ENCODE measurements at places on chromosomes 12 and 14. TPM values are rescaled to one million over a fixed set of nuclear protein-coding genes. Genes with fewer than 3 reads are reported as not detected.

- no peak for DNase-seq
Observed at GRCh38 chr14:94172545-94172944, 1.6 kb upstream of the PPP4R4 start.

GRCh38 chr12:2290091-2290490 is 237.3 kb downstream of the CACNA1C start:
- peak; percentile 78 for DNase-seq

GRCh38 chr14:56351861-56352260 is 227.7 kb upstream of the TMEM260 start:
- DNase-seq, result no peak

GRCh38 chr12:24595652-24596235 is 353.2 kb downstream of the BCAT1 start:
- no peak for DNase-seq

DNA sequence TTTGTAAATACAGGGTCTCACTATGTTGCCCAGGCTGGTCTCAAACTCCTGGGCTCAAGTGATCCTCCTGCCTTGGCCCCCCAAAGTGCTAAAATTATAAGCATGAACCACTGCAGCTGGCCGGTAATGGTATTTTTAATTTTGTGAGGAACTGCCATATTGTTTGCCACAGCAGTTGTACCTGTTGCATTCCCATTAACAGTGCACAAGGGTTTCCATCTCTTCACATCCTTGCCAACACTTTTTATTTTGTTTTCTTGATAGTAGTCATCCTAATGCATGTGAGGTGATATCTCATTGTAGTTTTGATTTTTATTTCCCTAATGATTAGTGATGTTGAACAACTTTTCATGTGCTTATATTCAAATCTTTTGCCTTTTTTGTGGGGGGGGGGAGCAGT is 13.5 kb downstream of the OR5AU1 start:
- DNase-seq, result no peak

GRCh38 chr12:64010069-64010686 is 165.7 kb downstream of the SRGAP1 start:
- no peak for DNase-seq

DNA sequence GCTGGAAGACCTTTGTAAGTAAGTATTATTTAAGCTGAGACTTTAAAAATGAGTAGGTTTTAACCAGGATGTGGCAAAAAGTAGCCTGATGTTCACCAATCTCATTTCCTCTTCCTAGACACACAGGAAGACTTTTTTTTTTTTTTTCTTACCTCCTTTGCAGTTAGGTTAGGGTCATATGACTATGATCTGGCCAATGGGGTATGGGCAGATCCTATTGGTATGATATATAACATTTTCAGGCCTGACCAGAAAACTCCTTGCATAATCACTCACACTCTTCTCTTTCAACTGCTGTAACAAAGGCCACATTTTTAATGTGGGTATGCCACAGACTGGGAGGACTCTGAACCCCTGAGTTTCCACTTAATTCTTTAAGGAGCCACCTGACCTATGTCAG is 2.7 kb upstream of the RPS6KA5 start:
- DNase-seq, result no peak

- DNase-seq, result peak; percentile 27
Observed at GRCh38 chr12:127280393-127281275, 986.3 kb upstream of the TMEM132C start.

- DNase-seq, result no peak
Observed at GRCh38 chr14:69931960-69932359, 52.7 kb downstream of the SMOC1 start.

DNA sequence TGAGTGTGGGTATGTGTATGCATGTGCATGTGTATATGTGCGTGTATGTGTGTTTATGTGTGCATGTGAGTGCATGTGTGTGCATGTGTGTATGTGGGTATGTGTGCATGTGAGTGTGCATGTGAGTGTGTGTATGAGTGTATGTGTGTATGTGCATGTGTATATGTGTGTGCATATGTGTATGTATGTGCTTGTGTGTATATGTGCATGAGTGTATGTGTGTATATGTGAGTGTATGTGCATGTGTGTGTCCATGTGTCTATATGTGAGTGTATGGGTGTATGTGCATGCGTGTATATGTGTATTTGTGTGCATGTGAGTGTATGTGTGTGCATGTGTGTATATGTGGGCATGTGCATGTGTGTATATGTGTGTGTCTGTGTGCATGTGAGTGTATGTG is 25.7 kb downstream of the FAIM2 start:
- no peak for DNase-seq

GRCh38 chr12:112304436-112304835 is 77.8 kb downstream of the HECTD4 start:
- no peak for DNase-seq

GRCh38 chr14:84090837-84091236 is 1439.1 kb upstream of the FLRT2 start:
- no peak for DNase-seq

- DNase-seq, result no peak
Observed at GRCh38 chr14:90058876-90059458, 2.8 kb upstream of the KCNK13 start.

- DNase-seq, result peak; percentile 62
Observed at GRCh38 chr14:57089901-57090300, 178.8 kb downstream of the EXOC5 start.

- peak; percentile 19 for DNase-seq
Observed at GRCh38 chr12:101570047-101570446, 24.7 kb upstream of the MYBPC1 start.

GRCh38 chr12:88227263-88227662 is 85.2 kb downstream of the TMTC3 start:
- no peak for DNase-seq

DNA sequence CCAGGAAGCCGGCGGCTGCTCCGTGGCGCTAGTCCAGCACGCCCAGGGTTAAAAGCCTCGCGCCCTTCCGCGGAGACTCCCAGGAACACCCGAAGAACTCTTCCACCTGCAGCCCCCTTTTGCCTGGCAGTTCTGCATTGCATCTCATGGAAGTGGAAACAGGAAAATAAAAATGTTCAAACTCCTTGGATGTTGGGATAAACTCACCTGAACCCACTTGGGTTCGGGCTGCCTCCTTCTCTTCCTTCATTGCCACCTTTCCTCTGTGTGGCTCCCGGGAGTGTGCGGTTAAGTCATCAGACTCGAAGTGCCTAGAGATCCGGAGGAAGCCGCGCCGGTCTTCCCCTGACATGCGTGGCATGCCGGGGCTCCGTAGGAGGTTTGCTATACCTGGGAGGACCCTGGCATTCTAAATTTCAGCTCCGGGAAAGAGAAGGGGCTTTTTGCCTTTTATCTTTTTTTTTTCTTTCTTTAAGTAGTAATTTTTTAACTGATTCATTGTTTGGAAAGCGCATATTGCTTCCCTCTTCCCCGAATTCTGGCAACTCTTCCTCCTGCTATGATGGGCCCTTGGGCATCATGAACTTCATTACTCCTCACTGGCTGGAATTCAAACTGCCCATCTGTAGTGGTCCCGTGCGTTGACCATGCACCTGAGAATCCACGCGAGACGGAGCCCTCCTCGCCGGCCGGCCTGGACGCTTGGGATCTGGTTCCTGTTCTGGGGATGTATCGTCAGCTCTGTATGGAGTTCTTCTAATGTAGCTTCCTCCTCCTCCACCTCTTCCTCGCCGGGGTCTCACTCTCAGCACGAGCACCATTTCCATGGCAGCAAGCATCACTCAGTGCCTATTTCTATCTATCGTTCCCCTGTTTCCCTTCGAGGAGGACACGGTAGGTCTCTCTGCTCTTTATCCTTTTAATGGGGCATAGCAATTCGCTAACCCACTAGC is 931.4 kb downstream of the DIO2 start:
- DNase-seq, result peak; percentile 55

GRCh38 chr12:96244826-96245225 is 50.7 kb downstream of the ELK3 start:
- no peak for DNase-seq

DNA sequence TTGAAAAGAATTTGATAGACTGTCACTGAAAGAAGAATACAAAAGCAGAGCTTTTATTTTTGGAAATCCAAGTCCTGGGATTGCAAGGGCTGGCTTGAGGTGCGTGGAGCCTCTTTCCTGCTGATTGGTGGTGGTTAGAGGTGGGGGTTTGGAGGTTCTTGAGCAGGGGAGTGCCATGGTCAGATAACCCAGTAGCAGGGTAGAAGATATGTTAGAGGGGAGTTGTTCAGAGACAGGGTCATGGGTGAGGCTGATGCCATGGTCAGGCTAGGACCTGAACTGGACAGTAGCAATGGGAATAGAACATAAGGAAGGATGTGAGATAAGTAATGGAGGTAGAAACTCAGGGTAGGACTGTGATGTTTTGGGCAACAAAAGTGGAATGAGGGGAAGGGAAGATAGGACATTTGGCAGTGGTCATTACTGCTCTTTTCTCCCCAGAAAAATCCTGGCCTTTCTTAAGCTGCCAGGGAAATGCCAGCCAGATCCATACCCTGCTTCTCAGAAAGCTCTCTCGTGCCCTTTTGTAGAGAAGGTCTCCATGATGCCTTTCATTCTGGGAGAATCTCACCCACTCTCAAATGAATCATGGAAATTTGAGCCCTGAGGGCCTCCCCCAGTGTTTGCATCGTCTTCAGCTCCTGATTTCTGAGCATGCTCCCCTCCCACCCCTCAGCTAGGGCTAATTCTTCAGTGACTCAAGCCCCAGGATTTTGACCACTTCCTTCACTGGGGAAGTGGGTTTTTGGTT is 9.5 kb downstream of the EMP1 start:
- DNase-seq, result no peak

- DNase-seq, result no peak
Observed at GRCh38 chr12:130827432-130827831, 11.6 kb downstream of the STX2 start.

DNA sequence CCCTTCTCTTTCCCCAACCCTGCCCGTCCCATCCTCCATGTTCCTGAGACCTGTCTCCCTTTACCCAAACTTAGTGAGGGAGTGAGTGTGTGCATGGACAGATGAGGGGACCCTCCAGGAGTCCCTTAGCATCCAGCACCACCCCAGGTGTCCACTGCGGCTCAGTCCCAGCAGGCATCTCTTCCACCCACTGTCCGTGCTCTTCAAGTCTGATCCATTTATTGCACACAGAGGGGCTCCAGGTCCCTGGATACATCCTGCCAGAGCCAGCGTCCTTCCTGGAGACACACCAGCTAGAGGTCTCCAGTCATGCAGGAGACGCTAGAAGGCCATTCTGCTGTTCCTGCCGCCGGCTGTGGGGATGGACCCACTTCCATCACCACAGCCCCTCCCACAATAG is 239.2 kb downstream of the ADGRD1 start:
- DNase-seq, result no peak

DNA sequence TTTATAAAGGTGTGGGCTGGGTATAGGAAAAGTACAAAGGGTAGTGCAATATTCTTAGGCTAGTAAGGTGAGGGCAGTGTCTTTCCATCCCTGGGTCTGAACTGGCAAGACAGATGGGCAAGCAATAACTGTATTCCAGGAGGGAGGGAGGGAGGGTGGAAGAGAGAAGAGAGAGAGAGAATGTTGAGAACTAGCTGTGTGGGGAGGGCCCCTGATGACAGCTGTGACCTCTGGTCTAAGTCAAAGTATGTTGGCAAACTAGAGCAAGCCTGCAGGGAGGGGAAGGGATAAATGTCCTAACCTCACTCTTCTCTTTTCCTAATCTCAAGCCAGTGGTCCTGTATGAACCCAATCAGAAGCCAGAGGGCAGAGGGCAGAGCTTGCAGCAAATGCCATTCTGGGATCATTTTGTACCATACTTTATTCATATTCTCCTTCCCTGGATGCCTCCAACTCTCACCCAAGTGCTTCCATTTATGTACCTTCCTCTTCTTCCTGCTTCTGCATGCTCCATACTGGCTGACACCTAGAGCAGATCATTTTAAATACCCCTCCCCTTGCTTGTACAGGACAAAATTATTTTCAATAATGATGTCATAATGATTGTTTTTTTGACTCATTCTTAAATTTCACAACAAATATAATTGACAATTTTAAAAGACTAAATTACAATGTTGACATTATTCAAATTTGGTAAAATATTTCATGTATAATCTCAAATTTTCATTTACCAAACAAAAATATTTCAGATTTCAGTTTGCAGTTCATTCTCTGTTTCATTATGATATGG is 75.9 kb downstream of the AKAP6 start:
- DNase-seq, result no peak

GRCh38 chr14:100325231-100325632 is 2.1 kb downstream of the SLC25A47 start:
- no peak for DNase-seq

GRCh38 chr14:99432485-99432884 is 48.2 kb downstream of the SETD3 start:
- DNase-seq, result no peak

GRCh38 chr12:89494411-89495231 is 30.0 kb downstream of the GALNT4 start:
- DNase-seq, result no peak

GRCh38 chr12:116642683-116643082 is 83.5 kb downstream of the MAP1LC3B2 start:
- no peak for DNase-seq

DNA sequence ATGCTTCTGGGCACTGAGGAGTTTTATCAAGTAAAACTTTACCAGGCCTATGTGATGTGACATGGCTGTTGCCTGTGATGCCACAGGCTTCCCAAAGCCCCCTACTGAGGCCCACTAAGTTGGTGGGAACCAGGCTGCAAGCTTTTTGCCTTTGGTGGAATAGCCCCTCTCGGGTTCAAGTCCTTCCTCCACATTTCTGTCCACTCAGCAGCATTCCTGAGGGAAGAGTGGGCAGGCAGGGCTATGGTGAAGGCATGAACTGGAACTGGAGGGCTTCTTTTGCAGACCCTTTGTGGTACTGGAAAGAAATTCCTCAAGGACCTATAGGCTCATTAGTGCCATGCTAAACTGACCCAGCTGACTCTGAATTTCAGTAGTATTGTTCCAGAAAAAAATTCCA is 48.5 kb downstream of the WDR20 start:
- DNase-seq, result no peak

DNA sequence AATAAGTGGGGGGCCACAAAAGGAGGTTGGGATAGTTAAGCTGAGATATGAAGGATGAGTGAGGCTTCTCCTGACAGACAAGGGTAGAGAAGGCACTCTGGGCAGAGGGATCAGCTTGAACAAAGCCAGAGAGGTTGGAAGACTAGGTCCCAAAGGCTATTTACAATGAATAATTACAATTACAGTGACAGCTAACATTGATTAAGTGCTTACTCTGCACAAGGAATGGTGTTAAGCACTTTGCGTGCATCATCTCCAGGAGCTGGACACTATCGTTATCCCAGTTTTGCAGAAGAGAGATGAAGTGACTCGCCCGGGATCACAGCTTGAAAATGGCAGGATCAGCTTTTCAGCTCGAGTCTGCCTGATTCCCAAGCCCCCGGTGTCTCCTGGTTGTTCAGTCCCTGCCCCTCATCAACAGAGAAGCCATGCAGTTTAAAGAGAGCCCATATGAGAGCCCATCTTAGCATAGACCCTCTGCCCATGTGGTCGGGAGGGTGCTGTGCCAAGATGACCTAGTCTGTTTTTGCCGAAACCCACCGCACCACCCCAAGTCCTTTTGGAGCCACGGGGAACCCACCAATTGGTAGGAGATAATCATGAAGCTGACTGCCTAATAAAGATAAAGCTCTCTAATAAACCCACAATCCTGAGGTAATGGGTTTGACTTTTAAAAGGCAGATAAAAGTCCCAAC is 89.9 kb upstream of the HSPB8 start:
- DNase-seq, result no peak

TAS2R9 gene
- total RNA-seq, result not detected

CMA1 gene
- not detected for total RNA-seq

ERBB3 gene
- total RNA-seq, result 4.3 TPM

DLGAP5 gene
- total RNA-seq, result 63.1 TPM

PPP2R3C gene
- 24.2 TPM for total RNA-seq

CSAD gene
- total RNA-seq, result 2.0 TPM

RBP5 gene
- total RNA-seq, result not detected

FERMT2 gene
- total RNA-seq, result 310 TPM

C12orf75 gene
- total RNA-seq, result 61.8 TPM

TEX22 gene
- 0.41 TPM for total RNA-seq

CCDC175 gene
- total RNA-seq, result not detected

POTEG gene
- not detected for total RNA-seq
